ENCODE measurements at places on chromosomes 4 and X.

- DNase-seq = no peak
Measured at GRCh38 chr4:127249066-127249766, 383.5 kb upstream of the INTU start.

DNA sequence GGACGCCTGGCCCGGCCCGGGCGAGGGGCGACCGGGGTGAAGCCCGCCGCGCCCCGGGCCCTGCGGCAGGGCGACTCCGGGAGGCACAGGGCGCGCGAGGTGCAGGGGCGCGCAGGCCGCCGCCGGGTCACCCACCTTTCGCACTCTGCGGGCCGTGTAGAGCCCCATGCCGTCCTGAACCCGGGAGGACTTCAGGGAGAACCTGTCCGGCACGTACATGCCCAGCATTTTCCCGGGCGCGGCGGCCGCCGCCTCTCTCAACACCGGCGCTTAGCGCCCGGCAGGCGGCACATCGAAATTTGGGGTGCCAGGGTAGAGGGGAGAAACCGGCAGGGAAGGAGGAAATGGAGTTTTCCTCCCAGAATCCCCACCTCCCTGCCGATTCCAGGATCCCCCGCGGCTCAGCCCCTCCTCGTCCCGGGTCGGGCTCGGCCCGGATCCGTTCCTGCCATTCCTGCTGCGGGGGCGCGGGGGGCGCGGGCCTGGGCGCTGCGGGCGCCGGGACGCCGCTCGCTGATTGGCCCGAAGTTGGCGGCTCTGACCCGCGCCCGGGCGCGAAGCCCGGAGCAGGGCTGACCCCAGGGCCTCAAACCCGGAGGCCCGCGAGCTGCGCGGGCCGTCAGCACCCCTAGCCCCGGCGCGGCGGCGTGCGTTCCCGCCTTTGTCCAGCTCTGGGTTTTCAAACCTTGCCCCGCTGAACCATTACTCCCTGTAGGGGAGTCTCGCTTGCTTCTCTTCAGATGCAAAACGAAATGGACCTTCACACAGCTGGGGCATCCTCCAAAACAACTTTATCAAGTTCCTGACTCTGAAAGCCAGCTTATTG lies at the start of gene PRDM5:
TSS of gene PRDM5 (minus strand) at position 346 of the 826 bp plus-strand sequence. CDS start at position 228, 118 bp downstream.
- peak; percentile 47 for DNase-seq

- DNase-seq = no peak
Measured at GRCh38 chr4:76706581-76706980, 191.4 kb downstream of the SOWAHB start.

DNA sequence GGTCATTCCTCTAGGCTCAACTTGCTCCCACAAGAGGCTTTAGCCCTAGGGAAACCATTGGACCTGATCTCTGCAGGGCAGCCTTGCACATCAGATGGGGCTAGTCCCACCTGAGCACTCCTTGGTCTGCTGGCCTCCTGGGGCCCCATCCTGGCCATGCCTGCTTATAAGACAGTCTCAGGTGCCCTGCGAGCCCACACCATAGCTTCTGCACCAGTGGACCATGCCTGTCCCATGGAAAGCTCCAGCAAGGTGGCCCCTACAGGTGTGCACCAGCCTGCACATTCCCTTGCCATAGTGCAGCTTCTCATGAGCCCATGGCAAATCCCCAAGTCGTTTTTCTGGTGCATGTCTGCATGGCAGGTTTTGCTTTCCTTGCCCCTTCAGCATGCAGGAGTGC lies 19.6 kb upstream of the FAAH2 start:
- DNase-seq = no peak

DNA sequence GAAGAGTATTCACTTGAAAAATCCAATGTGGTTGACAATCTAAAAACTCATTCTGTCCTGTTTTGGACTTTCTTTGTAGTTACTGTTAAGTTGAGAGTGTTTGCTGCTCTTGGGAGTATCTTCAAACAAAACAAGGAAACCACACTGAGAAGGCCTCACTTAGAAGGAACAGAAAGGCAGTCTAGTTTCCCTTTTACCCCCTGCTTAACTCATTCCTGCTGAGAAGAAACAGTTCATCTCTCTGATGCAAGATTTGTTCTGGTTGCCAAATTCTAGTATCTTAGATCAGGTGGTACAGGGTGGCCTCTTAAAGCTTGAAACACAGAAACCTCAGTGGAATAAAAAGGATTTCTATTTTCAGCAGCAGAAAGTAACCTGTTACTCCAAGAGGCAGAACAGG lies 41.4 kb downstream of the GUCY2F start:
- no peak for DNase-seq
